ENCODE measurements at places on chromosomes 2 and 18. TPM values are rescaled to one million over a fixed set of nuclear protein-coding genes. Genes with fewer than 3 reads are reported as not detected.

Gene OSBPL1A
- 2.7 TPM for total RNA-seq

- no peak for DNase-seq
- no peak overlapping the region for H3K4me3 ChIP-seq
- H3K4me1 ChIP-seq: peaks cover 25% of the 10 kb centered on the region
These were observed 963 bp upstream of the MRPL44 start for GRCh38 chr2:223956300-223956699.

DNA sequence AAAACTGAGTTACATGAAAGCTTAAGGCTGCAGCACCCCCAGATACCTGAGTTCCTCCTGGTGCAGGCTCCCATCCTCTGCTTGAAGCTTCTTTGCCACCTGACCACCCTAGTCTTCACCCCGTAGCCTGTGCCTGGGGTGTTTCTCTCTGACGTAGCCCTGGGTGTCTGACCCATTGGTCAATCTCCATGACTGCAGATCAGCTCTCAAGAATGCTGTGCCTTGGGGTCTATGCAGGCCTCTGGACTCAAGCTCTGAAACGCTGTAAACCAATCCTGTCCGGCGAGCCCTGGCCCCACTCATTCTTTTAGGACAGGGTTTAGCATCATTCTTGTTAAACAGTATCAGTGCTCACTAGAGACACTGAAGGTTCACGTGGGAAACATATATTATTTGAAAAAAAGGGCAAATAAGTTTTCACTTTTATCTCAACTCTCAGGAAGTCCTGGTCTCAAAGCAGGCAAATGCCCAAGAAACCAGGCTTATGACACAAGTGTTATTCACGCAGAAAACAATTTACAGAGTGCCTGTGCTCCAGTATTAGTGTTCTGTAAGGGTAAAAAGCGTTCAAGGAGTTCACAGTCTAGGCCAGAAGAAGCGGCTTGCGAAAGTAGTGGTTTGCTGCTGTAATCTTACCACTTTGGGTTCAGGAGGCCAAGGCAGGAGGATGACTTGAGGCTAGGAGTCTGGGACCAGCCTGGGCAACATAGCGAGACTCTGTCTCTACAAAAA, 22.8 kb upstream of the PPP4R1 start:
- no peaks in the 10 kb centered on the region for H3K4me1 ChIP-seq
- H3K27ac ChIP-seq: no peak overlapping the region
- no peaks in the 10 kb centered on the region for H3K36me3 ChIP-seq
- H3K4me3 ChIP-seq: no peak overlapping the region
- peaks cover 5% of the 10 kb centered on the region for H3K27me3 ChIP-seq

Gene CAPN14
- 0.30 TPM for total RNA-seq

Gene ZNF385B
- total RNA-seq: not detected

Gene ADAM23
- 6.3 TPM for total RNA-seq

DNA sequence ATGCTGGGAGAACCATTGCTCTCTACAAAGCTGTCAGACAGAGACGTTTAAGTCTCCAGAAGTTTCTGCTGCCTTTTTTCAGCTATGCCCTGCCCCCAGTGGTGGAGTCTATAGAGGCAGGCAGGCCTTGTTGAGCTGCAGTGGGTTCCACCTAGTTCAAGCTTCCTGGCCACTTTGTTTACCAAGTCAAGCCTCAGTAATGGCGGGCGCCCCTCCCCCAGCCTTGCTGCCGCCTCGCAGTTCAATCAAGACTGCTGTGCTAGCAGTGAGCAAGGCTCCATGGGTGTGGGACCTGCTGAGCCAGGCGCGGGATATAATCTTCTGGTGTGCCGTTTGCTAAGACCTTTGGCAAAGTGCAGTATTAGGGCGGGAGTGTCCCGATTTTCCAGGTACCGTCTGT, 52.7 kb upstream of the SCYGR2 start:
- DNase-seq: no peak
- no peak overlapping the region for H3K4me3 ChIP-seq
- no peaks in the 10 kb centered on the region for H3K27me3 ChIP-seq
- no peak overlapping the region for H3K27ac ChIP-seq
- H3K4me1 ChIP-seq: no peaks in the 10 kb centered on the region

- no peak for DNase-seq
- H3K27me3 ChIP-seq: no peaks in the 10 kb centered on the region
- H3K27ac ChIP-seq: no peak overlapping the region
- H3K4me3 ChIP-seq: no peak overlapping the region
- no peaks in the 10 kb centered on the region for H3K4me1 ChIP-seq
These were observed 100.5 kb upstream of the UNC80 start for GRCh38 chr2:209671020-209671680.

- H3K4me3 ChIP-seq: no peak overlapping the region
- H3K27ac ChIP-seq: no peak overlapping the region
- no peaks in the 10 kb centered on the region for H3K4me1 ChIP-seq
- no peaks in the 10 kb centered on the region for H3K36me3 ChIP-seq
- DNase-seq: no peak
- no peaks in the 10 kb centered on the region for H3K27me3 ChIP-seq
These were observed 60.1 kb downstream of the ATP8B1 start for GRCh38 chr18:57743008-57743407.

GRCh38 chr2:18046558-18047212, 168.2 kb downstream of the KCNS3 start:
- H3K4me1 ChIP-seq: no peaks in the 10 kb centered on the region
- H3K4me3 ChIP-seq: no peak overlapping the region
- H3K36me3 ChIP-seq: no peaks in the 10 kb centered on the region
- no peak overlapping the region for H3K27ac ChIP-seq
- H3K27me3 ChIP-seq: no peaks in the 10 kb centered on the region
- no peak for DNase-seq

Gene PPP1R1C
- not detected for total RNA-seq

DNA sequence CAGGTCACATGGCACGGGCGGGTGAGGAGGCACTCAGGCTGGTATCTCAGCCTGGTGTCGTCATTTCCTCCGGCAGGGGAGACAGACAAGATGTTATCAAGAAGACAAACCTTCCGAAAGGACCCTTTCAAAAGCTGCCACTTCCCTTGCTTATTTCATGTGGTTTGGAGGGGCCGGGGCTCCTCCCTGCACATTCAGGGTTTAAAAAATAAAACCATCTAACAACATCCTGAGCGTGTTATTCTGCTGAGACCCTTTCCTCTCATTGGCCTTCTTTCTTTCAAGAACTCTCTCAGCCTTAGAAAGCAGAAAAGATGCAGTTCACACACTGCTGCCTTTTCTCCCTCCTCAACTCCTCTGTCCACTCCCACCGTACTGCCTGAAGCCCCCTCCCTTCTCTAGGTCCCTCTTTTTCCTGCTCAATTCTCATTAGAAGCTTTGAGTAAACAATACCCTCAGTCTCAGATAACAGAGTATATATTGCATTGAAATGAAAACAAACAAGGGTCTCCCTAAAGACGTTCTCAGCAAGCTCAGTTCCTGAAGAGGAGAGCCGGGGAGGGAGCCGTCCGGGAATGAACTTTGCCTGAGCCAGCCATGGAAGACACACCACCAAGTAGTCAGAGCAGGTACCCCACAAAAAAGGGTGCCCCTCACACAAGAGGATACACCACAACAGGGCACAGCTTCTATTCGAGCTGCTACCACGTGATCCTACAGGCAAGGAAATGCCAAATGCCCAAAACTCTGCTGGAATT, 9.7 kb downstream of the SMAD7 start:
- H3K27me3 ChIP-seq: no peaks in the 10 kb centered on the region
- DNase-seq: peak; percentile 81
- peak overlapping the region; percentile 51 for H3K27ac ChIP-seq
- H3K4me1 ChIP-seq: peaks cover 93% of the 10 kb centered on the region

- no peak overlapping the region for H3K27ac ChIP-seq
- no peak overlapping the region for H3K4me3 ChIP-seq
- peaks cover 15% of the 10 kb centered on the region for H3K4me1 ChIP-seq
- peak; percentile 30 for DNase-seq
- no peaks in the 10 kb centered on the region for H3K36me3 ChIP-seq
- H3K27me3 ChIP-seq: no peaks in the 10 kb centered on the region
These were observed 38.5 kb downstream of the MTERF4 start for GRCh38 chr2:241063587-241063986.

DNA sequence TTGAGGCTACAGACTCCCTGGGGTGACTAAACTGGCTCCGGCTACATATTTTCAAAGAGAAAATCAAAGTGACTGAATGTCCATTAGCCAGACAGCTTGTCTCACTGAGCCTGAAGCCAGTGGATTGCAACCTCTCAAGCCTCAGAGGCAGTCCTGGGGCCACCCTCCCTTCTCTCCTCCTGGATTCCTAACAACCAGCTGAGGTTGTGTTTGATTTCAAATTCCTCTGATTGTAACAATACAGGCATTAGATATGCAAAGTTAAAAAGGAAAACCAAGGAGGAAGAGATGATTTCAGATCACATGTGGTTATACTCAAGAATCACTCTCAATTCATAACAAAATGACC, 101.0 kb upstream of the LMAN1 start:
- no peak overlapping the region for H3K27ac ChIP-seq
- H3K4me3 ChIP-seq: no peak overlapping the region
- H3K4me1 ChIP-seq: no peaks in the 10 kb centered on the region
- peaks cover 2% of the 10 kb centered on the region for H3K27me3 ChIP-seq
- DNase-seq: no peak
- no peaks in the 10 kb centered on the region for H3K36me3 ChIP-seq

DNA sequence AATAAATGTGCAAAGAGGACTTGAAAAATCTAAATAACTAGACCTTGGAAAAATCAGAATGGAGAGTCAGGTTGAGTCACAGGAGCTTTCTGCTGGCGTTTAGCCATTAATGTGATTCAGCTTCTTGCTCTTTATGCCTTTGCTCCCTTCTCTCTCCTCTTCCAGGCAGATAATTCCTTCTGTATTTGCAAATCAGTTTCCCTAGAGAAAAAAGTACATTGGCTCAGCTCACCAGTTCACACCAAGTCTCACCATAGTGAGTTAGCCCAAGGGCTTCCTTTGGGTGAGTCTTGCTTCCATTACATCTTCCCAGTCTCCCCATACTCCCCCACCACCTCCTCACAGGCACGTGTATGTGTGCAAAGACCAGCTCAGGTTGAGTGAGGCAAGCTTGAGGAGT, 73.6 kb downstream of the CYBRD1 start:
- no peaks in the 10 kb centered on the region for H3K4me1 ChIP-seq
- H3K36me3 ChIP-seq: no peaks in the 10 kb centered on the region
- H3K27me3 ChIP-seq: no peaks in the 10 kb centered on the region
- no peak overlapping the region for H3K4me3 ChIP-seq

DNA sequence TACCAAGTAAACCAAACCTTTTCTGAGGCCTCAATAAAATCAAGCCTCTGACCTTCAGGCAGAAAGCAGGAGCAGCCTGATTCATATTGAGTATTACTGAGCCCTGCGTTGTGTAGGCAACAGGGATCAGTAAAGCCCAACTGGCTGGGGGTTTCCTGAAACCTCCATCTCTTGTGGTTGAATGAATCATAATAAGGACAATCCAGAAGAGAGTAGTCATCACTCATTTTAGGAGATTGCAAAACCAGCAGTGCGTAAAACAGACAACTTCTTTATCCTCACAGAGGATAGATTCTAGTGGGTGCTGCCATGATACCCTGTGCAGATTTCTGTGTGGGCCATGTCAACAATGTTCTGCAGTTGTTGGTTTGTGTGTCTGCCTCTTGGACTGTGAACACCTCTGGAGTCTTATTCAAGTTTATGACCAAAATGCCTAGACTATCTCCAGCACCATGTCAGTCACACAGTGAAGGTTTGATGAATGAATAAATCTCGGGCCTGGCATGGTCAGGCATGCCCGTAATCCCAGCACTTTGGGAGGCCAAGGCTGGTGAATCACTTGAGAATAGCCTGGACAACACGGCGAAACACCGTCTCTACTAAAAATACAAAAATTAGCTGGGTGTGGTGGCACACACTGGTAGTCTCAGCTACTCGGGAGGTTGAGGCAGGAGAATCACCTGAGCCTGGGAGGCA, 51.8 kb upstream of the RAB27B start:
- no peaks in the 10 kb centered on the region for H3K4me1 ChIP-seq
- H3K36me3 ChIP-seq: no peaks in the 10 kb centered on the region
- no peaks in the 10 kb centered on the region for H3K27me3 ChIP-seq
- H3K27ac ChIP-seq: no peak overlapping the region
- no peak overlapping the region for H3K4me3 ChIP-seq

Gene C2orf78
- total RNA-seq: not detected

DNA sequence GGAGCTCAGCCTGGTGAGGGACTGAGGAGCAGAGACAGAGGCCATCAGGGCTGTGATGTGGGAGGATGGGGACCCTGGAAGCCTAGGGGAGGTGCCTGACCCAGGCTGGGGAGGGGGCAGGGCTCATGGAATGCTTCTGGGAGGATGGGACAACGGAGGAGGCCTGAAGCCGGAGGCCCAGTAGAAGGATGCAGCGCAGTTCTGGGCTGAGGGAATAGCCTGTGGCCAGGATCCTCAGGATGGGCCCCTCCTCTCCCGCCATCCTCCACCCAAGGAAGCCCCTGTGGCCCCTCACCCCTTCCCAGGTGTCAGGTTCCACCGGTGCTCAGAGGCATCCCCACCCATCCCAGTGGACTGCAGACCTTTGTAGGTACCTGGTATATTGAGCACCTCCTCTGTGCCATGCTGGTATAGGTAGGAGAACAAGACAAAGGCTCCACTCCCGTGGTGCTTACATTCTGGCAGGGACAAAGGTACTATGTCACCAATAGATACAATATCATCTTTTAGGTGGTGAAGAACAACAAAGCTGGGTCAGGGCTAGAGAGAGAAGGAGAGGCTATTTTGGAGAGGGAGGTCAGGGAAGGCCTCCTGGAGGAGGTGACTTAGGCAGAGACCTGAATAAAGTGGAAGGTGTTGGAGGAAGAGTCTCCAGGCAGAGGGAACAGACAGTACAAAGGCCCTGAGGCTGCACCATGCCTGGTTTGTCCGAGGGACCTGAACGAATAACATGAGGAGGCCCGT, 2.7 kb downstream of the ZAP70 start:
- H3K27ac ChIP-seq: peak overlapping the region; percentile 75
- DNase-seq: no peak
- peaks cover 97% of the 10 kb centered on the region for H3K4me1 ChIP-seq
- H3K27me3 ChIP-seq: no peaks in the 10 kb centered on the region

Gene DSG1
- total RNA-seq: not detected

GRCh38 chr2:54999182-54999581, 51.1 kb downstream of the RTN4 start:
- DNase-seq: no peak
- no peaks in the 10 kb centered on the region for H3K27me3 ChIP-seq
- H3K36me3 ChIP-seq: no peaks in the 10 kb centered on the region
- no peak overlapping the region for H3K4me3 ChIP-seq
- peaks cover 2% of the 10 kb centered on the region for H3K4me1 ChIP-seq

DNA sequence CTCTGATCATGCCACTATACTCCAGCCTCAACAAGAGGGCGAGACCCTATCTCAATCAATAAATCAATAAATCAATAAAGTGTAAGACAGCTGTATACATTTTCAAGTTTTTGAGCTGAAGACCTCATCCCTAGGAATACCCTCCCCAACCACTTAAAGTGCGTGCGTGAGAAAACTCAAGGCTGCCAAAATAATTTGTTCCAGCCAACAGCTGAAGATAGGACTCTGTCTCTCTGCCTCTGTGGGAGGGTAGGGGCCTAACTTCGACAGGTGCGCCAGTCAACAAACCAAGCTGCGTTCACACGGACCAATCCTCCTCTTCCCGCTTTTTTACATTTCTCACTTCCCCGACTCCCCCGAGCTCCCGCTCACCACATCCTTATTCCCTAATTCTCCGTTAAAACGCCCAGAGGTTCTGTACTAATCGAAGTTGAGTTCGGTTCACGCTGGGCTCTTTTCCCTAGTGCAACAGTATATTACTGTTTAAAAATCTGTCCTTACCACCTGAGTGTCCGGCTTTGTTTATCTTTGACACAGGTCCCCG, 618 bp downstream of the POLR2D start:
- peaks cover 12% of the 10 kb centered on the region for H3K36me3 ChIP-seq
- H3K4me1 ChIP-seq: peaks cover 42% of the 10 kb centered on the region
- peak overlapping the region; percentile 92 for H3K4me3 ChIP-seq
- H3K27me3 ChIP-seq: no peaks in the 10 kb centered on the region
- peak; percentile 43 for DNase-seq
- H3K27ac ChIP-seq: peak overlapping the region; percentile 70

- H3K4me1 ChIP-seq: no peaks in the 10 kb centered on the region
- no peaks in the 10 kb centered on the region for H3K36me3 ChIP-seq
- no peaks in the 10 kb centered on the region for H3K27me3 ChIP-seq
- DNase-seq: no peak
- no peak overlapping the region for H3K27ac ChIP-seq
These were observed 124.5 kb upstream of the SH3BP4 start for GRCh38 chr2:234827096-234827860.

Measured in CD4-positive, alpha-beta T cell (primary cell).